ENCODE measurements at places on chromosomes 4 and X.

DNA sequence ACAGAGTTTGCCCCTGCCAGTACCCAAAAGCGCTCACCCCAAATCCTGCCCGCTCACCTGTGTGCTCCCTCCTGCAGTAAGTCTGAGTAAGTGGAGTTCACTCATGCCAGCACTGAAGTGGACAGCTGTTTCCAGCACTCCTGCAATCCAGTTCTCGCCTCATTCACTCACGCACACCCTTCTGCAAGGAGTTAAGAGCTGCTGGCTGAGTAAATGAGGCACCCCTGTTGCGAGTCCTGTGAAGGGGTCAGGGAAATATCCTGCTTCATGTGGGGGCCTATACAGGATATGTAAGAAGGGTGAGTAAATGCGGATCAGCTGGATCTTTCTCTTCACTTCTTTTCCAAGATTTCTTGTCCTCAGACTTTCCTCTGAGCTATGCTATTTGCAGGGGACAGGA lies 23.5 kb downstream of the CXCL8 start:
- DNase-seq: no peak

DNA sequence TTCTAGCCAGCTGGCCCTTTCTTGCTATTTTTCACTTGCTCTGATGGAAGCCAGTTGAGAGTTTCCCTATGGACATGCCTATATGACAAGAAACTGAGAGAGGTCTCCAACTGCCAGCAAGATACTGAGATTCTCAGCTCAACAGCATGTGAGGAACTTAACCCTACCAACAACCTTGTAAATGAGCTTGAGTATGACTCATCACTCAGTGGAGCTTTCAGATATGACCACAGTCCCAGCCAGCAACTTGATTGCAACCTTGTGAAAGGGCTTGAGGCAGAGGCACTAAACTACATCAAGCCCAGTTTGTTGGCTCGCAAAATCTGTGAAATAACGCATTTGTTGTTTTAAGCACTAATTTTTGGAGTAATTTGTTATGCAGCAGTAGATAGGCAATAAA lies 175.8 kb downstream of the COMMD8 start:
- no peak for DNase-seq

GRCh38 chr4:86895692-86896488 lies 3.7 kb upstream of the C4orf36 start:
- peak; percentile 69 for DNase-seq

DNA sequence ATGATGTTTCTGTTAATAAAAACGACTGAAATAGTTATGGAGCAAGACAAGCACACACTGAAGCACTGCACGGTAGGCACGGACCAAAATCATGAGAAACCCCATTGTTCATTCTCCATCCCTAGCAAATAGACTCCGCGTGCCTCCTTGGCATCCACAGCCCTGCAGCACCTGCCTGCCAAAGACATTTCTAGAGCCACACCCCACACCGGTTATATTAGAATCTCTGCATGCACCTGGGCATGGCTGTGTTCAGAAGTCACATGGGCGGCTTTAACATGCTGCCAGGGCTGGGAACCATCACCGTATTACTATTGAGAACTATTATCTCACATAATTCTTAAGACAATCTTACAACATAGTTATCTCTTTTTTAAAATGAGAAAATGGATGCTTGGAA lies 5.9 kb downstream of the PDLIM3 start:
- no peak for DNase-seq

GRCh38 chrX:47497271-47497888 lies 14.4 kb upstream of the ZNF41 start:
- DNase-seq: no peak

DNA sequence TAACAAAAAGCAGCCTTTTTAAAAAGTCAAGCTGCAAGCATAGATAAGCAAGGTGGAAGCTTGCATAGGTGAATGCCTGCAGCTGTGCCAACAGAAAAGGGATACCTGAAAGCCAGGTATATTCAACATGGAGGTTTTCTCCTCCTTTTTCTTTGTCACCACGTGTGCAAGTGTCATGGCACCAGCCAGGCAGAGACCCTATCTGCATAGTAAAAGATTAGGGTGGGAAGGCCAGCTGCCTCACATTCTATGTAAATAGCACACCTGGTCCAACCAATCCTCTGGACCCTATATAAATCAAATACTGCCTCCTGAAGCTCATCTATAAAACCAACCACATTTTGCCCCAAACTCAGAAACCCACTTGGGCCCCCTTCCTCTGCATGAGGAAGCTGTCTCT lies 28.0 kb upstream of the PLK4 start:
- no peak for DNase-seq

GRCh38 chr4:117740736-117741135 lies 293.6 kb upstream of the NDST3 start:
- DNase-seq: no peak

DNA sequence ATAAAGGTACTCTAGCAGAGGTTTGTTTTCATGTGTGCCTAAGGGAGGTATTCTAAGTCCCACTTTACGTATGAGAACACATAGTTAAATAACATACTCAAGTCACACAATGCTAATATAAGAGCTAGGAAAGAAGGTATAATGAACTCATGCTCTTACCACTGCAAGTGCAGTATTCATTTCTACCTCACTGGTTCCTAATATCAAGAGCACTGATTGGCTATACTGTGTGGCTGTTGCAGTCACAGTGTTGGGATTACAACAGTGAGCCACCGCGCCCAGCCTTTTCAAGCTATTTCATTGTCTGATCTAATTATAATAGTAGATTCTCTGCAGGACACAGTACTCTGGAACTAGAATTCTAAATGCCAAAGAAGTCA lies 84.0 kb downstream of the PDS5A start:
- no peak for DNase-seq

GRCh38 chr4:118265312-118266144 lies 87.3 kb downstream of the PRSS12 start:
- no peak for DNase-seq

DNA sequence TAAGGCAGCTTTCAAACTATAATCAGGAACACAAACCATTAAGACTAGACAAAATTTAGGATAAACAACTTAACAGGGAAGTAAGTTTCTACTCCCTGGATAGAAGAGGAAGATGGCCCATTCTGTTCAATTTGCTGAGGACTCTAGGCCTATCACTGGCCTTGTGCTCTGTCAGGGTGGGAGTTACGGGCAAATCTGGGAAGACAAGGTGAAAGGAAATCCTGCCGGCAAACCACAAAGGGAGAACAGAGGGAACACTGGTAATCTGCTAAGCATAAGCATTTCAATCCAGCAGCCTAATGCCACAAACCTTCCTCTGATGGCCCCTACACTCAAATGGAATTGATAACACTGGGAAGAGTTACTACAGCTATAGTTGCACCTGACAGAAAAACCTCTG lies 8.3 kb downstream of the GPR82 start:
- DNase-seq: no peak

- no peak for DNase-seq
Observed at GRCh38 chrX:69207216-69207615, 42.0 kb upstream of the PJA1 start.

DNA sequence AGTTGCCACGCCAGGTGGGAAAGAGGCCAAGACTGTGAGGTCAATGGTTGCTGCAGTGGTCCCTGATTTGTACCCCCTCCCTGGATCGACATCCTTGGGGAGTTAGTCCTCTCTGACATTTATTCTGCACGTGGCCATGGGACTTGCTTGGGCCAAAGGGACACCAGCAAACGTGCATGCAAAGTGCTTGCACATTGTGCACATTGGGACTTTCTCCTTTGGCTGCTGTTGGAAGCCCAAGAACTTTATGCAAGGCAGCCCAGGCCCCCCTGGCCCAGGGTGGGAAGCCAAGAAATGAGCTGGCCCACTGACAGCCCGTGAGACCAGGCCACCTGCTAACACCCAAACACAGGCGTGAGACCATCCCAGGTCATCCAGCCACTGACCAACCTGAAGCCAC lies 38.1 kb downstream of the SLC2A9 start:
- no peak for DNase-seq

- DNase-seq: no peak
Observed at GRCh38 chrX:22652596-22652995, 347.2 kb upstream of the DDX53 start.

DNA sequence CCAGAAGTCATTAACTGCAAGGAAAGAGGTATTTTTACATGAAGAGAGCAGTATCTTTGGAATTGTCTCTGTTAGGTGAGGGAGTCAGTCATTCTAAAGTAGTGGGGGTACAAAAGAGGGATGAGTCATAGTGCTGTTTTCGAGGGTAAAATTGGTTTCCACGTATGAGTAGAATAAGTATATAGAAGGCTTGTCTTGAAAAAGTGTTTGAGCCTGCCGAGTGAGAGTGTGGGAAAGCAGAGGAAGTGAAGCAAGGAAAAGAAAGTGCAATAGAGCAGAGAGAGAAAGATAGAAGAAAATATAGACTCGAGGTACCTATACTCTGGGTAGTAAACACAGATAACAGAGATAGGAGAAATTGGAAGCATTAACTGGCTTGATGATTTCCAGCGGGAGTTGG lies 696.4 kb downstream of the DMD start:
- no peak for DNase-seq

GRCh38 chrX:11426712-11427452 lies 133.7 kb downstream of the AMELX start:
- no peak for DNase-seq

- DNase-seq: no peak
Observed at GRCh38 chr4:185192059-185192458, 11.7 kb downstream of the CFAP97 start.

- DNase-seq: no peak
Observed at GRCh38 chr4:183411291-183411861, 33.1 kb upstream of the CDKN2AIP start.

- DNase-seq: no peak
Observed at GRCh38 chr4:1155314-1155713, 17.1 kb downstream of the SPON2 start.

- DNase-seq: no peak
Observed at GRCh38 chr4:123709336-123709735, 312.7 kb downstream of the SPRY1 start.

DNA sequence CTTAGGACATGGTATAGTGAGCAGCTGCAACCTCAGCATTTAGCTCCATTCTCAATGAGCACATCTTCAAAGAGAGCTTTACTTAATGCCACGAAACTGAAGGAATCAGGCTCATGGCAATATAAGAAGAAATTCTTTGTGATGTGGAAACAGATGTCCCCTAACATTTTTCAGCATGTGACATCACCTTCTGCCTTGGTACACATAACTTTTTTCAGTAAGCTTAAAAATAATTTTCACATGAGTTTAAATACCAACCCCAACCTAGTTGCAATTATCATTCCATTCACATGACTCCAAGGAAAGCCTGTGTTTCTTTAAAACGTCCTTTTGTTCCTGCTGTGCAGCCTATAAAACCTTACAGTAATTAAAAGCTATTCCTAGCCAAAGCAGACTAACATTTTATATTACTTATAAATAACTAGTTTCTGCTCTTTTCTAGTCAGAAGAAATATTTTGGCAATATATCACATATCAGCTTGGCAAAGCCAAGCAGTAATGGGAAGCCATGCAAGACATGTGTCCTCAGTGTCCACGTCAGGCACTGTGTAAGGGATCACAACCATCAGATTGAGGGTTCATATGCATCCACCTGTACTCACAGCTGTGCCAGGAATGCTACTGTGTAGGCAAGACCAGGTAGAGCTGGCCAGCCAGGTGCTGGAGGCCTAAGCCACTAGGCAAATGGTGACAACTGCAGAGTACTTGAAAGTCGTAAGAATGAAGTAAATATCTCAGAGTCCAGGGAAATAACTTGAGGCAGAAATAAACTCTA lies 466.6 kb downstream of the INPP4B start:
- DNase-seq: no peak

DNA sequence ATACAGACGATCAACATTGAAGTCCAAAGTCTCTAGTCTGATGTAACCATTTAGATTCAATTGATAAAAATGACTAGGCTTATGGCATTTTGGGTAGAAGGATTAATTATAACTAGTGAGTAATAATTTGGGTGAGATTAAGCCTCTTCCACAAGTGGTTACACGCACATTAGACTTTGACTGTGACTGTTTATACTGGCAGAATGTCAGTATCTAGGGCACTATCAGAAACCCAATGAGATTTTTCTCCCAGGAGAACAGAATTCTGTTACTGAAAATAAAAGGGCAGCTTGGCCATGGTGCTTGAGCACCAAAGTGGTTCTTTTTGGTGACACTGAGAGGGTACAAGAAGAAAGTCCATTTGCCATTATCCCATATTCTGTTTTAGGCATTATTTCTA lies 3.3 kb downstream of the PLS3 start:
- DNase-seq: no peak

GRCh38 chrX:78331708-78332107 lies 4.3 kb upstream of the CYSLTR1 start:
- DNase-seq: no peak

- no peak for DNase-seq
Observed at GRCh38 chr4:52202931-52203330, 151.8 kb downstream of the SPATA18 start.

DNA sequence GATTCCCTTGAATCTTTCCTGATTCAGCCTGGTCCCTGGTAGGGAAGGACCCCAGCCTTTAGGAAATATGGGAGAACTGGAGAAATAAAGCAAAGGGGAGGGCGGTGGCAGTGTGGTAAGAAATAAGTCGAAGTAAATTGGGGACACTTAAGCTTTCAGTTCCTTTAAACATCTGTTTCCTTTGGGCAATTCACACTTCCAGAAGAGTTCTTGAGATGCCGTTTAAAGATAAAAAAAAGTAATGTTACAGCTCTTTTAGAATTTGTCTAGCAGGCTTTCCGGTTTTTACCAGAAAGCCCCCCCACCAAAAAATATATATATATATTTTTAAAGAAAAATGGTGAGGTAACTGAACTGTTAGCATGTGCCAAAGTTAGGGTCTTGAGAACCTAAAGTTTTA lies 46.6 kb downstream of the TSPAN7 start:
- DNase-seq: no peak

DNA sequence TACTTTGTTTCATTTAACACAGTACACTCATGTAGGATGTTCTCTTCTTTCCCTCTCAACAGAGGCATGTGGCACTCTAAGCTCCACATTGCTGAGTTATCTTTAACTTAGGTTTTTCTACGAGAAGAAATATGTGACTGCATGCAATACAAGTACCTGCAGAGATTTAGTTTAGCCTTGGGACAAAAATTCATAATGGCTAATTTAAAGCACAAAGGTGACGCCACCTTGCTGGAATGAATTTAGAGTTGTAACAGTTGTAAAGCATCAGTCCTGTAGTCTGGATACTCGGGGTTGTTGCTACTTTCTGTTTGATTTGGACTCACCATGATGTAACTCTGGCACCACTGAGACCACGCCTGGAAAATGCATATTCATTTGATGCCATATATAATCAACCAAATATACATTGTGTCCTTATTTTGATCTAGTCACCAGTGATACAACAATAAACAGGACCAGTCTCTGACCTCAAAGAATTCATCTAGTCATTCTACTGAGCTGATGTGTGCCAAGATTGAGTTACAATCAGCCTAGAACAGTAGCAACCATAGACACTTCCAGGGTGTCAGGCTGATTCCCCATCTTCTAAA lies 451.0 kb upstream of the ZFP42 start:
- no peak for DNase-seq

DNA sequence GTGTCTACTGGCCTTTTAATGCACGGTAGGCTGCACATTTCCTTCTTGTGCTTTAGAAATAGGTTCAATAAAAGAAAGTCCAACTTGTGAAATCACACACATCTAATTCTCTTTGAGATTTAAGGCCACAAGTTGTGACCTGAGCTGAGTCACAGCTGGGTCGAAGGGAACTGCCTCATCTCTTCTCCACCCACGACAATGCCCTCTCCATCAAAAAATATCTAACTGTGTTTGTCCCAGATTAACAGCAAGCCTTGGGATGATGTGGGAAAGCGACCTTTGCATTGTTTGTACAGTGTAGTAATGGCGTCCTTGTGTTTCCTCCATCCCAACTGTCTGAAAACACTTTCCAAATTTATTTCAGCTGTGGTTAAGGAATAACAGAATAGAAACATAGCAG lies 168.9 kb downstream of the AMELX start:
- no peak for DNase-seq
